ENCODE measurements at places on chromosomes 6 and 20.

DNA sequence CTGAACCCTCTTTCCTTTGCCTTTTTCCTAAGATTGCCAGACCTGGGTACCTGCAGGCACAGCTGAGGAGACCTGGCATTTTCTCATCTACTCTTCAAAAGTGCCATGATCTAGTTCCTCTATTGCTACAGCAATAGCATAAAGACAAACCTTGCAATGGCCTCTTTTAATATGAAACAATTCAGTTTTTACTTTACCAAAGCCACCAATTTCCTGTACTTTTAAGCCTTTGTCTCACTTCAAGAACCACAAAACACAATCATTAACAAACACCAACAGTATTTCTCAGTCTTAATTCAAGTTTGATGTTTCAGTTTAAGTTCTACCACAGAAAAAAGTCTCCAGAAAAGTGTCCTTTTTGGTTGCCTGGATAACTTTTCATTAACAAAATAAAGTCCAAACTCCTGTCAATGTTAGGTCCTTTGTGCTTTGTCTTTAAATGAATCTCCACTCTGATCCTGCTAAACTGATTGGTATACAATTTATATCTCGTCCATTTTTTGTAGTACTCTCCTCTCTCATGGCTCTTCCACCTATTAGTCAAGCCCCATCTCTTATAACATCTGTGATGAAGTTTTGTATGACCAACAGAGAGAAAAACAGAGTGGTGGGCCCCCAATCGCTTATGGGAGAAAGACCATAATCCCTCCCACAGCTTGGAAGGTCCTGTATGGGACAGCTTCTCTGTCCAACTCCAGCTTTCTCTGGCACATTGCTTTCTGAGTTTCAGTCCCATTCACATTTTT, 50.5 kb upstream of the THEMIS start:
- DNase-seq, result no peak

- no peak for DNase-seq
Observed at GRCh38 chr6:41626917-41627316, 11.4 kb upstream of the MDFI start.

- DNase-seq, result no peak
Observed at GRCh38 chr6:118080547-118080946, 173.5 kb downstream of the SLC35F1 start.

- no peak for DNase-seq
Observed at GRCh38 chr20:50746138-50746940, 15.0 kb downstream of the PARD6B start.

DNA sequence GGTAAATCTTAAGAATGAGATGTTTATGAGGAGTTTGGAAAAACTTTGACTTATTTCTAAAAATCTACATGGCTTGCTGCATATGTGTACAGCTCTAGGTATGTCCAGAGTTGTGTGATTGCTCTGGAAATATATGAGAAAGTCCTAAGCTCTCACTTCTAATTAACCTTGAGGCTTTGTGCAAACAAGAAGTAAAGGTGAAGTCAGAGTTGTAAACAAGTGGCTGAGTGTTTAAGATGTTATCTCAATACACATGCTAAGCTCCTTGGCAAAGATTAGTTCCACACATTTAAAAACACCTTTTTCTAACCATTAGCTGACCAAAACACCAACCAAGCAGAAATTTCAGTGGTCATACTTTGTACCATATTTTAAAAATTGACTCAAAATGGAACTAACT, 684.2 kb downstream of the HTR1B start:
- no peak for DNase-seq

DNA sequence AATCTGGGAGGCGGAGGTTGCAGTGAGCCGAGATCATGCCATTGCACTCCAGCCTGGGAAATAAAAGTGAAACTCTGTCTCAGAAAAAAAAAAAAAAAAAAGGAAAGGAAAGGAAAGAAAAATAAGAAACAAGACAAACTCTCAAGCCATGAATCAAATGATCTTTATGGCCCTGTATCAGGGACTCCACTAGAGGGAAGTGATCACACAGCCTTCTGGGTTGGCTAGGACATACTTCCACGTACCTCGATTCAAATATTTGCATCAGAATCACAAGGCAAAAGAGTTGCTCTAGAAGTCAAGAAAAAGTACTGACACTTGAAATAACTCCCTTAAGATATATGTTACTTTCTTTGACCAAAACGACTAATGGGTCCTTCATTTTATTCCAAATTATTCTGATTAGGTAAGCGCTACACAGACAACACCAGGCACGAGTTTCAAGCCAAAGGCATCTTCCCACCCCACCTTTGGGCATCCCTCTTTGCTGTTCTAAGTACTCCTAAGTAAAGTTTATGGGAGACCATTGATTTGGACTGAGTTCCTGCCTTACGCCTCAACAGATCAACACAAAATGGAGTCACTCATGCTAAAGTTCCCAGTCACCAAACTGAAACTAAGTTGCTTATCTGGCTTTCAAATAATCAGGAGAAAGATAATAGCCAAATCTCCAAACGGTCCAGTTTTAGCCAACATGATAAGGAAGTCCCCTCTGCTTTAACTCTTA, 77.5 kb upstream of the NT5E start:
- no peak for DNase-seq

DNA sequence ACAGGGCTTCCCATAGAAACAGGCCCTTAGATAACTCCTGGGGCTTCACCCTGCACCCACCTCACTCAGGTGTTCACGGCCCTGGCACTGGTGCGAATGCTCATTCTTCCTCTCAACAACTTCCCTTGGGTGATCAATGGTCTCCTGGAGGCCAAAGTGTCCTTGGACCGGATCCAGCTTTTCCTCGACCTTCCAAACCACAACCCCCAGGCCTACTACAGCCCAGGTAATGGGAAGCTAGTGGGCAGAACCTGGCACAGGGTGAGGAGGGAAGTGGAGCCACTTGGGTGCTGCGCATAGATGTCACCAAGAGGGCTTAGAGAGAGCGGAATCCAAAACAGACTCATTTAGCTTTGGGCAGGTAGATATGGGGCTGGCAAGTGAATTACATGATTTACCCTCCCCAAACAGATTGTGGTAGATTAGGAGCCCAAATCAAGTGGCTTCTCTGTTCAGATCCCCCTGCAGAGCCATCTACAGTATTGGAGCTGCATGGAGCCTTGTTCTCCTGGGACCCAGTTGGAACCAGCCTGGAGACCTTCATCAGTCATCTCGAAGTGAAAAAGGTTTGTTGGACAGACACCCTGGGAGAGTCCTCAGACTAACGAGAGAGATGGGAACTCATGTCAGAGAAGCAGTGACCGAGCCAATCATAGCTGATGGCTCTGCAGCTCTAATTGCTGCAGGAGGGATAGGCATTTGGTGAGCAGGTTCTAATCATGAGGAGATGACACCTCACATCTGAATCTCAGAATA, 8.5 kb downstream of the ABCC10 start:
- DNase-seq, result no peak

Measured in hippocampal formation (tissue), 2 donors.